ENCODE measurements at places on chromosomes 3 and 15.

DNA sequence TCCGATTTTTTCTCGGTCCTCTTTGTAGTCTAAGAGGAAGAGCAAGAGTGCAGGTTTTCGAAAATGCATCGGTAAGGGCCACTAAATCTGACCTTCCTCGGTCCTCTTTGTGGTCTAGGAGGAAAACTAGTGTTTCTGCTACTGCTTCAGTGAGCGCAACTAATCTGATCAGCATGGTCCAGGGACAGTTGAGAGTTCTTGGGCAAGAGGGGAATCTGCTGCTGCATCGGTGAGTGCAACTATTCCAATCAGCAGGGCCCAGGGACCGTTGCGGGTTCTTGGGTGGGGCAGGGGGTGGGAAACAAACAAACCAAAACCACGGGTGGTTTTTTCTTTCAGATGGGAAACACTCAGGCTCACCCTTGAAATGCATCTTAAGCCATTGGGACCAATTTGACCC, 10.5 kb upstream of the OSBPL11 start:
- DNase-seq = no peak

- no peak for DNase-seq
Observed at GRCh38 chr3:149959443-149959842, 11.3 kb downstream of the PFN2 start.

DNA sequence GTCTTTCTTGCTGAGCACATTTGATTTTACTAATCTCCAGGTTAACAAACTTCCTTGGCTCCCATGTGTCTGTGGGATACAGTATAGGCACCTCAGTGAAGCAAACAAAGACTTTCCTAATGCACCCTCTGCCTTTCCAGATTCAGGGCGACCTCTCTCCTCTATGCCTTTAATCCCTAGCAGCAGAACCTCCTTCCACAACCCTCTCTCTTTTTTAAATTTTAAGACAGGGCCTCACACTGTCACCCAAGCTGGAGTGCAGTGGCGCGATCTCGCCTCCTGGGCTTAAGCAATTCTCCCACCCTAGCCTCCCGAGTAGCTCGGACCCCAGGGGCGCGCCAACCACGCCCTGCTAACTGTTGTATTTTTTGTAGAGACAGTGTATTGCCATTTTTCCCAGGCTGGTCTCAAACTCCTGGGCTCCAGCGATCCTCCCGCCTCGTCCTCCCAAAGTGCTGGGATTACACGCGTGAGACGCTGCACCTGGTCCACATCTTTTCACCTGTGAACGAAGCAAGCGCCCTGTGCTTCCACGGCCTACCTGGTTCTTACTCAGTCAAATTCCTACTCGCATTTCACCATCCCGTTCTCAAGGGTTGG, 1.7 kb upstream of the HACD3 start:
- DNase-seq = no peak

DNA sequence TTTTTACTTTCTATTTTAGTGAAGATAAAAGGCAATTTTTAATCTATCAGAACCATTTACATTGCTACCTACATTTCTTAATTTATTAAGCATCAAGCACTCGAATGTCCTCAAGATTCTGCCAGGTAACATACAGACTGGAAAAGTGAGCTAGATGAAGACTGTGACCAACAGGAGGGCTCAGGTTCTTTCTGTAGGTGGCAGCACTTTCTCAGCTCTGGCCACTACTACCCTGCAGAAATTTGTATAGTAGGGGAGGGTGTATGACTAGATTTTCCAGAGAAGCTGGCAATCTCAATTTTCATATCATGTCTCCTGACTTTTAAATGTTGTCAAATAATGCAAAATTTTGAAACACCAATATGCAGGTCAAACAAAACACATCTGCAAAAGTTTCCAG, 165.0 kb upstream of the SUCLG2 start:
- no peak for DNase-seq

GRCh38 chr3:8987645-8988383, 24.5 kb upstream of the RAD18 start:
- no peak for DNase-seq

GRCh38 chr15:25901811-25902605, 38.9 kb upstream of the ATP10A start:
- no peak for DNase-seq
